ENCODE measurements at places on chromosomes 2 and 18.

- no peaks in the 10 kb centered on the region for H3K4me1 ChIP-seq
- peaks cover 27% of the 10 kb centered on the region for H3K27me3 ChIP-seq
- no peak overlapping the region for H3K27ac ChIP-seq
Measured at GRCh38 chr2:177724398-177725287, 332.1 kb downstream of the AGPS start.

- peaks cover 8% of the 10 kb centered on the region for H3K4me1 ChIP-seq
- DNase-seq = no peak
- H3K4me3 ChIP-seq = no peak overlapping the region
- H3K27me3 ChIP-seq = no peaks in the 10 kb centered on the region
- H3K27ac ChIP-seq = no peak overlapping the region
Measured at GRCh38 chr2:24021122-24021998, 11.5 kb downstream of the MFSD2B start.

- peaks cover 16% of the 10 kb centered on the region for H3K4me1 ChIP-seq
- H3K27me3 ChIP-seq = no peaks in the 10 kb centered on the region
- no peak for DNase-seq
- peaks cover 18% of the 10 kb centered on the region for H3K36me3 ChIP-seq
- H3K4me3 ChIP-seq = no peak overlapping the region
Measured at GRCh38 chr2:10515887-10516286, 67.8 kb upstream of the ODC1 start.

GRCh38 chr2:79189465-79189864 lies 29.9 kb upstream of the REG3A start:
- H3K4me1 ChIP-seq = no peaks in the 10 kb centered on the region
- peaks cover 3% of the 10 kb centered on the region for H3K36me3 ChIP-seq
- DNase-seq = no peak
- H3K27me3 ChIP-seq = no peaks in the 10 kb centered on the region

GRCh38 chr18:58576638-58577251 lies 52.1 kb downstream of the ALPK2 start:
- no peak overlapping the region for H3K27ac ChIP-seq
- peaks cover 15% of the 10 kb centered on the region for H3K4me1 ChIP-seq
- H3K27me3 ChIP-seq = no peaks in the 10 kb centered on the region

- no peak for DNase-seq
- H3K4me1 ChIP-seq = no peaks in the 10 kb centered on the region
- no peaks in the 10 kb centered on the region for H3K36me3 ChIP-seq
- H3K27me3 ChIP-seq = no peaks in the 10 kb centered on the region
- H3K27ac ChIP-seq = no peak overlapping the region
Measured at GRCh38 chr18:69123421-69123820, 277.3 kb upstream of the DOK6 start.

DNA sequence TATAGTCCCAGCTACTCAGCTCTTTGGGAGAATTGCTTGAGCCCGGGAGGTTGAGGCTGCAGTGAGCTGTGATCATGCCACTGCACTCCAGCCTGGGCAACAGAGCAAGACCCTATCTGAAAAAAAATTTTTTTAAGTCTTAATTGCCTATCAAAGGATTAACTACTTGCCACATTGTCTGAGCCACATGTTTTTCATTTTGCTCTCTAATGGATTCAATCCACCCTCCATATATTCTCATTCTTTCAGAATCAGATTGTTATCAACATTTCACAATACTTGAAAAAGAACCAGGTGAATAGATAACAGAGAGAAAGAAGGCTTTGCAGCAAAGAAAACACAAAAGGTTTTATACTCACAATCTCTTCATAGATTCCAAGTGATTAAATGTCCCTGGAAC lies 61.0 kb downstream of the PXDN start:
- no peak overlapping the region for H3K27ac ChIP-seq
- no peaks in the 10 kb centered on the region for H3K4me1 ChIP-seq
- DNase-seq = no peak
- H3K4me3 ChIP-seq = no peak overlapping the region
- peaks cover 1% of the 10 kb centered on the region for H3K27me3 ChIP-seq

DNA sequence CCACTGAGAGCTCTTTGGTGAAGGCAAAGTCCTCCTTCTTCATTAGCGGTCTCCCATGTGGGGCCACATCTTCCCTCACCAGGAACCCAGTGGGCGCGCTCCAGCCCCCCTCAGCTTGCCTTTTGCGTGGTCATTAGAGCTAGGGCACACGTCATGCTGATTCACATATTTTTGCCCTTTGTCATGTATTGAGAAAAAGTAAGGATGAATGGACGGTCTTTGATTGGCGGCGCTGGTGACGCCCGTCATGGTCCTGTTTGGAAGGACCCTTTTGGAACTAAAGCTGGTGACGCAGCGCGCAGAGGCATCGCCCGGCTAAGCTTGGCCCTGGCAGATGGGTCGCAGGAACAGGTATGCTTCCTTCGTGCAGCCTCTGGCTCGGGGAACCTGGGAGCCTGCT lies 3.1 kb downstream of the SLC14A1 start:
- no peak overlapping the region for H3K27ac ChIP-seq
- H3K27me3 ChIP-seq = no peaks in the 10 kb centered on the region
- H3K4me1 ChIP-seq = no peaks in the 10 kb centered on the region

DNA sequence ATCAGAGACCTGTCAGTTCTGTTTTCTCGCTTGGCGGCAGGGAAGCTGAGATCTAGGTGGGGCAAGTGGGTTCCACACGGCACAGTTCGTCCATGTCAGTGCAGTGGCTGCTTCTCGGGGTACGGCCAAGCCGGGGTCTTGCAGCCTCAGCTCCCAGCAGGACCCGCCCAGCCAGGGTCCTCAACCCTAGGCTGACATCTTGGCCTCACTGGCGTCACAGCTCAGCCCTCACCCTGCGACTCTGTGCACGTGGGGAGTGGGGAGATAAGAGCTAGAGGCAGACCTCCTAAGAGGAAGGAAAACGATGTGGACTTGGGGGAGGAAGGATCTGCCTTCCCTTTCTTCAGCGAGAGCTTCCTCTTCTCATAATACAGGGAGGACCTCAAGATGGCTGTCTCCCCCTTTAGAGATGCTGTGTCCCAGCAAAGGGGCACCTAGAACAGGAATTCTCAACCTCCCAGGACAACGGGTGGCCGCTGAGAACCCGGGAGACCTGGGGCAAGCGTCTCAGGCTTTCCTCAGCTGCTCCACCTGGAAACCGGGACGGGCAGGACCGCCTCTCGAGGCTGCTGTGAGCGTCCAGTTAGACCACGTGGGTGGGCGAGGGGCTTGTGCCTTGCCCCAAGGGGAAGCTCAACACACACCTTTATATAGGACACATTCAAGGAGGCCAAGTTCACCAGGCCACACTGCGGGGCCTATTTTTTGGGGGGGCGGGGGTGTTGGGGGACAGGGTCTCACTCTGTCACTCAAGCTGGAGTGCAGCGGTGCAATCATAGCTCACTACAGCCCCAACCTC lies 23.5 kb upstream of the KLF11 start:
- H3K4me3 ChIP-seq = no peak overlapping the region
- no peaks in the 10 kb centered on the region for H3K4me1 ChIP-seq
- H3K36me3 ChIP-seq = no peaks in the 10 kb centered on the region

DNA sequence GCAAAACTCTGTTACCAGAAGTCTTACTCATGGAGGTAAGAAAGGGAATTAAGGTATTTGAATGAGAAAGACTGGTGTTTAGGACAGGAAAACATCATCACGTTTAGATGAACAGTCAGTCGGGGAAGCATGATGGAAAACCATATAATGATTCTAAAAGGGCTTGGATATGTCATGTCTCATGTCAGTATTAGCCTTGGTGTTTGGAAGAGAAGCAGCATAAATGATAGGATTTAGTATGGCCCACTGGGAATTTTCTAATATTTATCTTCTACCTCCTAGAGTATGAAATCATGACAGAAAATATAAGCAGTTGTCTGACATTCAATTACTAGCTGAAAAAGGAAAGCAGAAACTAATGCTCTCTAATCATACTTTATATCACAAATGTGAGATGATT lies 1643.6 kb upstream of the CELF4 start:
- H3K4me1 ChIP-seq = no peaks in the 10 kb centered on the region
- no peak overlapping the region for H3K27ac ChIP-seq
- H3K4me3 ChIP-seq = no peak overlapping the region
- no peak for DNase-seq
- no peaks in the 10 kb centered on the region for H3K36me3 ChIP-seq

- DNase-seq = peak; percentile 49
- no peak overlapping the region for H3K27ac ChIP-seq
- H3K4me1 ChIP-seq = peaks cover 21% of the 10 kb centered on the region
- peak overlapping the region; percentile 74 for H3K4me3 ChIP-seq
- H3K27me3 ChIP-seq = peaks cover 98% of the 10 kb centered on the region
Measured at GRCh38 chr2:172084645-172085459, 455 bp upstream of the DLX1 start.

- H3K36me3 ChIP-seq = no peaks in the 10 kb centered on the region
- H3K4me3 ChIP-seq = no peak overlapping the region
- H3K27me3 ChIP-seq = no peaks in the 10 kb centered on the region
- H3K4me1 ChIP-seq = peaks cover 5% of the 10 kb centered on the region
Measured at GRCh38 chr18:48786455-48787202, 164.1 kb downstream of the SMAD7 start.

DNA sequence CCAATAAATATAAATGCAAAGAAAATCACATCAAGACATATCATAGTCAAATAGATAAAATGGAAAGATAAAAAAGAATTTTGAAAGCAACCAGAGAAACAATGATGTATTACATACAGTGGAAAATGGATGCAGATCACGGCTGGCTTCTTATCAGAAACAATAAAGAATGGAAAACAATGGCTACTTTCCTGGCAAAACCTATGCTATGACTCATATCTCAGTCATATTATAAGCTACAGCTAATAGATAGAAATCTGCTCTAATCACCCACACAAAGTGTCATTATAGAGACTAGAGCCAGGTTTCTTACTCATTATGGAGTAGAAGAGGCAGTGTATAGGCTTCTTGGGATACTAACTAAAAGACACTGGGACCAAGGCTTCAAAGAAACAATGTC lies 93.5 kb upstream of the TACR1 start:
- no peaks in the 10 kb centered on the region for H3K27me3 ChIP-seq
- no peak overlapping the region for H3K27ac ChIP-seq
- H3K4me1 ChIP-seq = peaks cover 6% of the 10 kb centered on the region
- peaks cover 19% of the 10 kb centered on the region for H3K36me3 ChIP-seq

DNA sequence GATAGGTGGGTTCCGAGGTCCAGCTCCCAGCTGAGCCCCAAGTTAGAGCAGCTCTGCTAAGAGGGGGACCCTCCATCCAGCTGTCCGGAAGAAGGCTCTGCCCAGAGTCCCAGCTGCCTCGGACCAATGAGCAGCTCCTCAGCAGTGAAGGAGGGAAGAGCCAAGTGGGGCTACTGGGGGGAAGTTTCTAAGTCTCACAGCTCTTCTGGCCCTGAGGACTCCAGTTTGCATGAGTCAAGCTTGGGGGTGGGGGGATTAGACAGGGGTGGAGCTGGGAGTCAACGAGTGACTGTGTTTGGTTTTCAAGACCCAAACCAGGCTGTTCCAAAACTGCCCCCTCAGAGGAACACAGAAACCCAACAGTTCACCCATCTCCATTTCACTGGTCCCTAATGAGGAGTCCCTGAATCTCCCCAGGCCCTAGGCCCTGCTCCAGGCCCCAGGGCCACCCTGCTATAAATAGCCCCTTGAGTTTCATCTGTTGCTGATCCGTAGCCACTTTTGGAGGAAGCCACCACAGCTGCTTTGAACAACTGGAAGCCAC lies 100.9 kb downstream of the TNS1 start:
- H3K27ac ChIP-seq = no peak overlapping the region
- H3K27me3 ChIP-seq = peaks cover 12% of the 10 kb centered on the region
- no peaks in the 10 kb centered on the region for H3K36me3 ChIP-seq

Measured in naive thymus-derived CD8-positive, alpha-beta T cell (primary cell).